ENCODE measurements at places on chromosomes 12 and 14.
A peak's percentile ranks its signal among the peaks of the same experiment; 100 is the strongest.

GRCh38 chr14:72812292-72812851, 81.5 kb downstream of the DPF3 start:
- DNase-seq: no peak

DNA sequence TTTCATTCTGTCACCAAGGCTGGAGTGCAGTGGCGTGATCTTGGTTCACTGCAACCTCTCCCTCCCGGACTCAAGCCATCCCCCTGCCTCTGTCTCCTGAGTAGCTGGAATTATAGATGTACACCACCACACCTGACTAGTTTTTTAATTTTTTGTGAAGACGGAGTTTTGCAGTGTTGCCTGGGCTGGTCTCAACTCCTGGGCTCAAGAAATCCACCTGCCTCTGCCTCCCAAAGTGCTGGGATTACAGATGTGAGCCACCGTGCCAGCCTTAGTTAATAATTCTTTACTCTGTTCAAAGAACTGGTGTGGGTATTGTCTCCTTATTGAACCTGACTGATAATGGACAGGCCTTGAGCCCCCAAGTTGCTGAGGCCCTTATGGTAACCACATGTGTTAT, 10.4 kb upstream of the KRT7 start:
- no peak for DNase-seq

DNA sequence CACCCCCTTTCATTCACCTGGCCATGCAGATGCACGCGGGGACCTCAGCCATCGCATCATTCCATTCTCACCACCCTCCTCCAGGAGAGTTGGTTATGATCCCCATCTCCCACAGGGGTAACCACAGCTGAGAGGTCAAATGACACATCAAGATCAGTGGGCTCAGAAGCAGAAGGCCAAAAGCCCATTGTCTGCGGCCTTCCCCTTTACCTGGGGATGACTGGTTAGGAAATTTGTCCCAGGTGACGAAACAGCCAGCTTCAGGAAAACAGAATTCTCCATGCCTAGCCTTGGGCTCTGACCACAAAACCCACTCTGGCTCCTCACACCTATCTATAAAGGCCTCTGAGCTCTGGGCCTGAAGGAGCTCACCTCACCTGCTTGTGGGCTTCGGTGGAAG, 36.1 kb downstream of the ZFP36L1 start:
- no peak for DNase-seq

DNA sequence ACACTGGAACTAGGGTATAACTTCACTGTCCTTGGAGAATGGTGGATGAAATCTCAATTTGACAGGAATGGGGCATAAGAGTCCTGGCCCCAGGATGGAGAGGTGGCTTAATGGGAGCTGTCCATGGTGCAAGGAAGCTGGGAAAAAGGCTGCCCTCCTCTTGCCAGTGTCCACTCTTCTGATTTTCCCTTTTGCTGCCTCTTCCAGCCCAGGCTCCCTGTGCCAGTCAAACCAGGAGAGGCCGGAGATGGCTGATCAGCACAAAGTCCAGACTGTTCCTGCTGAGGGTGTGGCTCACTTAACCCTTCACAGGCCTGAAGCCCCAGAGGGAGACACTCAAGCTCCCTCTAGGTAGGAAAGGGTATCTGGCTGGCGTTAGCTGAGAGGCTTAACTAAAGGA, at the start of gene MYO1A:
TSS of gene MYO1A (minus strand) at position 240 of the 400 bp plus-strand sequence. CDS start 1,806 bp downstream, outside the sequence.
- DNase-seq: no peak

DNA sequence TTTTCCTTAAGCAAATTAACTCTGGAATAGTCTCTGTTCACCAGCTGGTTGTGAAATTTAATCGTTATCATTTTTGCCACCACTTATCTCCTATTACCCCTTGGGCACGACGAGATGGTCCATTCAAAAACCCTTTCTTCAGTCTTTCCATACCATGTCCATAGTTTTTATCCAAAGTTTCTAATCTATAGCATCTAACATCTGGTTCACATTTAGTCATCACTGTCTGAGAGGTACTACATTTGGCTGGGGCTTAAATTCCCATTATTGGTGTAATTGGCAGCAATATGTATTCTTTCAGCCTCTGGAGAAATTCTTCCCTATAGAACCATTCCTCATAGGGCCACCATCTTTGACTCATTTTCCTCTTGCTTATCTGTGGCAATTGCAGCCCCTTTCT, 163.5 kb downstream of the CCER1 start:
- DNase-seq: no peak

DNA sequence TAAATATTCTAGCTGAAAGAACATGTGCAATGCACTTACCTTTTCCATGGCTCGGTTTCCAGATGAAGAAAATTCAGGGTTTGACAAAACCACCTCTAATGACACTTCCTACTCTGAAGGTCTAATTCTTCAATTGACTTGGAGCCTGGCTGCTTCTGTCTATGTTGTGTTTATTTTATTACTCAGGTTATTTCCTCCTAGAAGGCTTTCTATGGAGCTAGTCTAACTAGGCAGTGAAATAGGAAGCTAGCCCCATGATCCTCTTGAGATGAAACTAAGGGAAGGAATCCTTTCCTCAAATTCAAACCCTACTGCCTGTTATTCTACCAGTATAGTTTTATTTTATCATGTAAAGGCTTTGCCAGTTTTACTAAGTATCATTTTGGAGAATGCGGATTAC, 20.9 kb upstream of the IFNG-AS1 start:
- DNase-seq: no peak

DNA sequence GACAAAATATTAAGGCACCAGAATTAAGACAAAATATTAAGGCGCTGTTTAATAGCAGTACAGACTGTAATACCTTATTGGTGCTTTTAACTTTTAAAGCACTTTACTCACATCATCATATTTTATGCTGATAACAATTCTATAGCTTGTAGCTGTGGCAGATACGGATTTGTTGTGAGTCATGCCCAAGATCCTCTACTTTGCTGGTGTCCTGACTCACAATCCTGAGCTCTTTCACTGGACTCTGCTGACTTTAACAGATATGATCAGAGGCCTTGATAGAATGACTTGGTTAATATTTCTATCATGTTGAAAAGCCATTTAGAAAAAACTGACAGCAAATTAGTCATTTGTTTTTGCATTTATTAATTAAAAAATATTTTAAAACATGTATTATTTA, 99.0 kb upstream of the PKP2 start:
- no peak for DNase-seq

DNA sequence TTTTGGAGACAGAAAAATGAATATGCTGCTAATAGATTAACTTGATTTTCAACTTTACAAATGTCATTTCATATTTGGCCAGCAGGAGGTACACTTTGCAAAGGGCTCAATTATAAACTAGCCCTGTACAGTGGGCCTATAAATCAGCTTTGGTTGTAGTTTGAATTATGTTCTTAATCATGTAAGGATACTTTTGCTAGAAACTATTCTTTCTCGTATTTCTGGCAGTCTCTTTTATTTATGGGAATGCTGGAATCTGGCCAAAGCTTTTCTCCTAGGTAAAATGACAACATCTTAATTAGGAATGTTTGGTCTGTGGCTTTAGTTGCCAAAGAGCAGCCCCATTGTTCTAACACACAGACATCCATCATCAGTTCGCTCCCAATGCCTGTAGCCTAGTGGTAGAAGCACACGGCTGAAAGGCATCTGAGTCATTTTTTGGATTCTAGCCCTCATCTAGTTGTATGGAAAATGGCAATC, 1322.3 kb upstream of the SEL1L start:
- no peak for DNase-seq

GRCh38 chr12:112530941-112531340, 112.2 kb downstream of the PTPN11 start:
- DNase-seq: no peak

DNA sequence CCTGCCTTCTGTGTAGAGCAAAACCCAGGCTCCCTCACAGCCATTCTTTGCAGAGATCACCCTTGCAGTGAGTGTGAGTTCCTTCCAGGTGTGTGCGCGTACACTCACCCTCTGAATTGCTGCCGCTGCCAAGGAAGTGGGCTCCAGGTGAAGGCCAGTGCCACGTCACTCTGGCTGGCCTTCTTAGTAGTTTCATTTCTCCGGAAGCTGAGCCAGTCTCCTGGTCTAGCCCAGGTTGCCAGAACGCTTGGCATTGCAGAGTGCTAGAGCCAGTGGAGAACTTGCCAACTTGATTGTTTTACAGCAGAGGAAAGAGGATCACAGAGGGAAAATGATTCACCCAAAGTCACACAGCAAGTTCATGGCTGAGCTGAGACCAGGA, 11.0 kb downstream of the CBLN3 start:
- DNase-seq: no peak

- DNase-seq: no peak
Measured at GRCh38 chr12:132715874-132716273, 5.2 kb downstream of the PGAM5 start.

GRCh38 chr14:80356413-80356812, 145.1 kb upstream of the DIO2 start:
- DNase-seq: no peak

DNA sequence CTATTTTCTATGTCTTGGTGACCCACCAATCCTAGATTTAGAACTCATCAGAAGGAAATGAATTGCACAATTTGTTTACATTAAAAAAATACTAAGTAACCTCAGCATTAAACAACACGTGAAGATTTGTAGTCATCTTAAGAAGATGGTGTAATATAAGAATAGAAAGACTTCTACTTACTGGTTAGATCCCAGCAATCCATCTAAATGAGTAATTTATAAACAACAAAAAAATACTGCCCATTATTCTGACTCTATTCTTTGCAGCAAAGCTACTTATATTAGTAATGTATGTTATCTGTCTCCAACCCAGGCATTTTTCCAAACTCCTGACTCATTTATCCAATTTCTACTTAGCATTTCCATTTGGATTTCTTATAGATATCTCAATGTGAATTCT, 67.8 kb downstream of the CD163L1 start:
- no peak for DNase-seq

GRCh38 chr12:109952160-109952858, 43.9 kb downstream of the GIT2 start:
- peak; percentile 45 for DNase-seq

GRCh38 chr12:97650242-97650641, 187.6 kb downstream of the RMST start:
- no peak for DNase-seq

All from GM10248 (cell line).